ENCODE measurements at places on chromosomes 13 and 19.

DNA sequence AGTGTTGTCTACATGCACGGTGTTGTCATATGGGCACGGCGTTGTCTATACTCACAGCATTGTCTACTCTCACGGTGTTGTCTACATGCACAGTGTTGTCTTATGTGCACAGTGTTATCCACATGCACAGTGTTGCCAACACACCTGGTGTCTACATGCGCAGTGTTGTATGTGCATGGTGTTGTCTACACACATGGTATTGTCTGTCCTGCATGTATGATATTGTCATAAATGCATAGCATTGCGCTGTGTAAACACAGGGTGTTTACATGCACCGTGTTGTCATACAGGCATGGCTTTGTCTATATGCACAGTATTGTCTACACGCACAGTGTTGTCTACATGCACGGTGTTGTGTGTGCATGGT is 6.8 kb downstream of the ADPRHL1 start:
- DNase-seq, result no peak

DNA sequence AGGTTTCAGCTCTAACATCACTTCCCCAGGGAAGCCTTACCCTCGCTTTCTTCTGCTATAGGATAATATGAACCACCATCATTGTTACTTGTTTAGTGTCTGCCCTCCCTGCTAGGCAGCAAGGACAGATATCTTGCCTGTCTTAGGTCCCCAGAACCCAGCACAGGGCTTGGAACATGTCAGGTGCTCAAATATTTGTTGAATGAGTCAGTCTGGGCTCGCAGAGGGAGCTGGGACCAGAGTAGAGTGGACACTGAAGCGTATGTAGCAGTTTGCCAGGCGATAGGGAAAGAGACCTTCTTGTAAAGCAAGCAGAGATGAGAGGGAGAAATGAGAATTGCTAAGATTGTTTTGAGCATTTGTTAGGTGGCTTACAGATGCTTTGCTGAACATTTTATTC is 11.7 kb downstream of the BCKDHA start:
- no peak for DNase-seq

DNA sequence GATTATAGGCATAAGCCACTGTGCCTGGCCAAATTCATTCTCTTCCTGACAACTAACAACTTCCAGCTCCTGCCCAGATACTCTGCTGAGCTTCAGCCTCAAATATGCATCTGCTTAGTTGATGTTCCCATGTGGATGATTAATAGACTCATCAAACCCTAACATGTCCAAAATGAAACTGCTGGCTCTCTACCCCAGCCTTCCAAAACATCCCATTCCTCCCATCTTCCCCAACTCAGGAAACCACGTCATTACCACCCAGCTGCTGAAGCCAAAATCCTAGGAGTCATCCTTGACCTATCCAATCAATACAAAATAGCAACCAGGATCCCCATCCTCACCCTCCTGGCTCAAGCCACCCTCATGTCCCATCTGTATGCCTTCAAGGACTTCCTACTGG is 20.9 kb downstream of the POU2F2 start:
- DNase-seq, result no peak

GRCh38 chr13:99179460-99179859 is 21.2 kb upstream of the UBAC2 start:
- no peak for DNase-seq

- no peak for DNase-seq
Measured at GRCh38 chr13:97883396-97883795, 70.1 kb upstream of the IPO5 start.

DNA sequence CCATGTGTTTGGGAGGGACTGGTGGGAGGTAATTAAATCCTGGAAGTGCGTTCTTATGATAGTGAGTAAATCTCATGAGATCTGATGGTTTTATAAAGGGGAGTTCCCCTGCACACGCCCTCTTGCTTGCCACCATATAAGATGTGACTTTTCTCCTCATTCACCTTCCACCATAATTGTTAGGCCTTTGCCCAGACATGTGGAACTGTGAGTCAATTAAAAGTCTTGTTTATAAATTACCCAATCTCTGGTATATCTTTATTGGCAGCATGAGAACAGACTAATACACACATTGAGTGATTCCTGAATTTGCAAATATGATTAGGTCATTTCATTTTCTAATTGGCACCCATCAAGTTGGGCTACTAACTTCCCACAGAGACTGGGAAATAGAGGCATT is 977.2 kb downstream of the SLITRK1 start:
- no peak for DNase-seq

DNA sequence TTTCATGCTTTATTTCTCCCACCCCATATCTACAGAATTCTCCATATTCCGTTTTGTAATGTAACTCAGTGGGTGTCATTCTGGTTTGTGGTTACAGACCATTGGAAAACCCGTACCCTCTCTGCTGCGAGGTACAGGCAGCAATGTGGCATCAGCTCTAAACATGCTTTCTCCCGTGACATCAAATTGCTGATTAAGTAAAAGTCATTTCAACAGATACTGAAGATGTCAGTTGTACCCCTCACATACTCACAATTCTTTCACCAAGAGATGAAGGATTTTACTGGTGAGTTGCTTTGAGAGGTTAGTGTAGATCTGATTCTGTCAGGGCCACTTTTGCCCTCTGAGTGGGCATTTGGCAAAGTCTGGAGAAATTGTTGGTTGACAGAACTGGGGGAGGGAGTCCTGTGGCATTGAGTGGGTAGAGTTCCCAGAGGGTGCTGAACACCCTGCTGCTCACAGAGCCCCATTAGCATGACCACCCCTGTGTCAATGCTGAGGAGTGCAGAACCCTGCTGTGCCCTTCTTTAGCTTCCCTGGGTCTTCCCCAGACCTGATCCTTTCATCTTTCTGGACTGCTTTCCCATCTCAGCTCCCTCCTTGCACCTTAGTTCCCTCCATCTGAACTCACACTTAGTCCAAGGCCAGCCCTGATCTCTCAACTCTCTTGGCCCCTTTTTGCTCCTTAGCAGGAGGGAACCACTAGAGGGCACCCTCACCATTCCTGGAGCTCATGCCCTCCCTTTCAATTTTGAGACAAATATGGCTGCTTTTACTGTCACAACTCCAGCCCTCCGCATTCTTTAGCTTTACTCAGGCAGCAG is 39.9 kb upstream of the CEACAM8 start:
- no peak for DNase-seq

DNA sequence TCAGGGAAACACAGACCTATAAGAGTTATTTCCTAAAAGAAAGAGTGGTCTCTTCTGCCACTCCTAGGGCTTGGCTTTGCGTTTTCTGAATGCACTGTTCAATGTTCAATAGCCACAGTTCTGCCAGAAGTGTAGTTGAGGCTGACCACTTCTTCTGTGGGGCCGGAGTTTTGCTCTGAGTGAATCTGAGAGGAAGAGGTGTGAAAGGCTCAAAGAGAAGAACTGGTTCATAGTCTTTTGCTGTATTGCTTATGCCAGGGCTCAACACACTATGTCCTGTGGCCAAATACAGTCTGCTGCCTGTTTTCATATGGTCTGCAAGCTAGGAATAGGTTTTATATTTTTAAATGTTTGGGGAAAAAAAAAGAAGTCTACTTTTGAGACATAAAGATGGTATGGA is 128.2 kb downstream of the STOML3 start:
- no peak for DNase-seq

DNA sequence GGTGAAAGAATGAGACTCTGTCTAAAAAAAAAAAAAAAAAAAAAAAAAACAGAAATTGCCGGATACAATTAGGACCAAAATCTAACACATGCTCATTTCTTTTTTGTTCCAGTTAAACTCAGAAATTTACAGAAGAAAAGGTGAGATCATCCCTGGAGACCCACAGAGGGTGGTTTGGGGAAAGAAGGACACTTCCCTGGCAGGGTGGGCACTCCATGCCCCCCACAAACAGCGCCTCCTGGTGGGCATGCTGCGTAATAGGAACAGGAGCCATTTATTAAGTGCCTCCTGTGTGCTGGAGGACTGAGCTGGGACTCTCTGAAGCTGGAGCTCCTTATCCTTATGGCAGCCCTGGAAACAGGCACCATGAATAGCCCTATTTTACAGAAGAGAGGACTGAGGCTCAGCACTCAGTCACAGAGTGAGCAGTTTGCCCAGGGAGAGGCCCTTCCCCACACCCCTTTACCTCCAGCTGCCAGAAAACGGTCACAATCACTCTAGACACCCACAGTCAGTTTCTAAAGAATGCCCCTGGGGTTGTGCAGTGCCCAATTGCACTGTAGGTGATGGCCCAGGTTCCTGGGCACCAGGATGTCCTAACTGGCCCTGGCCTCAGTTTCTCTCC is 10.1 kb downstream of the C19orf38 start:
- no peak for DNase-seq

DNA sequence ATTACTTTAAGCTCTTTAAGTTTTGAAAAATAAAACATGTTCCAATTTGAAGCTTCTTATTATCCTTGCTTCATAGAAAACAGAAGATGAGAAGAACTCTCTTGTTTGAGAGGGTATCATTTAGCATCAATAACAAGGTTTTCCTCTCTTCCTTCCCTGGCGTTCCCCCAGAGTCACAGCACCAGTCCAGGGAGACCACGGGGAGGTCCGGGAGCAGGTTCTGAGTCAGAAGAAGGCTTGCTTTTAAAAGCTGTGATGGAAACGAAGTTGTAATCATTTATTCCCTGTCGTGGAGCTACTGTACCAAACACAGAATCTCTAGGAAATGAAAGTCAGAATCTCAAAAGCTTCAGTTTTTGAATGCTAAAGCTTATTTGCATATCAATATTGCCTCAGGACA is 174.0 kb upstream of the LSM14A start:
- no peak for DNase-seq

DNA sequence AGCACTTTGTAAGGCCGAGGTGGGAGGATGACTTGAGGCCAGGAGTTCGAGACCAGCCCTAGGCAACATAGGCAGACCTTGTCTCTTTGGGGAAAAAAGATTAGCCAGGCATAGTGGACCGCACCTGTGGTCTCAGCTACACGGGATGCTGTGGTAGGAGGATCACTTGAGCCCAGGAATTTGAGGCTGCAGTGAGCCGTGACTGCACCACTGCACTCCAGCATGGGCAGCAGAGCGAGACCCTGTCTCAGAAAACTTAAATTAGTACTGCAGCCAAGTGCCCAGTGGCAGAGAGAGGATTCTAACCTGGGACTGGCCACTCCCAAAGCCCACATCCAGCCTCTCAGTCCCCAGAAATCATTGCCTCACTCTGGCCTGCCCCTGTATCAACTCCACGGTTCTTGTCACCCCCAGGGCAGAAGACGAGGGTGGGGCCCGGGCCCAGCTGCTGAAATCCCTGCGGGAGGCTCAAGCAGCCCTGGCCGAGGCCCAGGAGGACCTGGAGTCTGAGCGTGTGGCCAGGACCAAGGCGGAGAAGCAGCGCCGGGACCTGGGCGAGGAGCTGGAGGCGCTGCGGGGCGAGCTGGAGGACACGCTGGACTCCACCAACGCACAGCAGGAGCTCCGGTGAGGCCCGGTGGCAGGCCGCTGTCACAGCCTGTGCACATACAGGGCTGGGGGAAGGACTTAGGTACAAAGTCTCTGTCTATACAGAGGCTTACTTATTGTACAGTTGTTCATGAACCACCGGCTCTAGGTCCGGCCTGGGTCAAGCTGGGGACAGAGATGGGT is 53.4 kb downstream of the KCNC3 start:
- no peak for DNase-seq

Data from NCI-H1092 (cell line).